ENCODE measurements at places on chromosomes 1 and 21. TPM values are rescaled to one million over a fixed set of nuclear protein-coding genes. Genes with fewer than 3 reads are reported as not detected.

The FLG gene
- total RNA-seq, result not detected

The PIGV gene
- total RNA-seq, result 13.8 TPM

The TMPRSS3 gene
- total RNA-seq, result 15.4 TPM

- no peak overlapping the region for H3K4me3 ChIP-seq
- no peaks in the 10 kb centered on the region for H3K36me3 ChIP-seq
- DNase-seq, result no peak
- no peaks in the 10 kb centered on the region for H3K27me3 ChIP-seq
- no peak overlapping the region for H3K27ac ChIP-seq
- H3K4me1 ChIP-seq, result peaks cover 6% of the 10 kb centered on the region
Observed at GRCh38 chr1:224506141-224506814, 71.7 kb upstream of the WDR26 start.

DNA sequence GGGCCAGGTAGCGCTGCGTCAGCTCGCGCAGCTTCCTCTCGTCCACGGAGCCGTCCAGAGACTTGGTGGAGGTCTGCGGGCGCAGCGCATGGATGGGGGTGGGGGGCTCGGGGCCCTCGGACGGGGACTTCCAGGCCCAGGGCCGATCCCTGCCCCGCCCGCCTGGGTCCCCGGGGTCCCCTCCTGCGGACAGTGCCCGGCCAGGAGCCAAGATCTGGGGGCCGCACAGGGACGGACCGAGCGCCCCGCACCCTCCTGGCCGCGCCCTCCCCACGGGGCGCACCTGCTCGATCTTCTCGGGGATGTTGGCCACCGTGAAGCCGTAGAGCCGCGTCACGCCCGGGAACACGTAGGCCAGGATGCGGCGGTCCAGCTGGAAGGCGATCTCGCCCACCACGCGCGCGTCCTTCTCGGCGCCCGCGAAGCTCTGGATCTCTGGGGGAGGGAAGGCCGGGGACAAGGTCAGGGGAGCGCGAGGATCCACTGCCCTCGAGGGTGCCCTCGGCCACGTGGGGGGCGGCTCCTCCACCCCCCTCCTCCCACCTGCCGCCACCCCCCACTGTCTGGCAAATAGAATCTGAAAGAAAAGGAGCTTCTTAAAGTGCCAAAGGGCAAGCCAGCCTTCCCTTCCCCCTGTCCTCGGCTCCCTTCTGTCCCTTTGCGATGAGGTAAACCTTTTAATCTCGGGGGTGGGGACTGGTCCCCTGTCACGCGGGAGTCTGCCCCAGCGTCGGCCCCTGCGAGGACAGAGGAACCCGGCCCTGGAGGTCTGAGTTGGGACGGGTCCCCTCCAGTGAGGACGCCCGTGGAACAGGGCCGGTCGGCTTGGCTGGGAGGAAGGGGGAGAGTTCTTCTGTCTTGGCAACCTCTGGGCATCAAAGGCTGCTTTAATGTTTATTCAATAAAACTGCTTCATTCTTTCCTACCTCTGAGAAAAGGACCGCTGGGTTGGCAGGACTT, 6.5 kb upstream of the FTCD start:
- H3K27me3 ChIP-seq, result no peaks in the 10 kb centered on the region
- H3K4me1 ChIP-seq, result no peaks in the 10 kb centered on the region
- DNase-seq, result peak; percentile 69

DNA sequence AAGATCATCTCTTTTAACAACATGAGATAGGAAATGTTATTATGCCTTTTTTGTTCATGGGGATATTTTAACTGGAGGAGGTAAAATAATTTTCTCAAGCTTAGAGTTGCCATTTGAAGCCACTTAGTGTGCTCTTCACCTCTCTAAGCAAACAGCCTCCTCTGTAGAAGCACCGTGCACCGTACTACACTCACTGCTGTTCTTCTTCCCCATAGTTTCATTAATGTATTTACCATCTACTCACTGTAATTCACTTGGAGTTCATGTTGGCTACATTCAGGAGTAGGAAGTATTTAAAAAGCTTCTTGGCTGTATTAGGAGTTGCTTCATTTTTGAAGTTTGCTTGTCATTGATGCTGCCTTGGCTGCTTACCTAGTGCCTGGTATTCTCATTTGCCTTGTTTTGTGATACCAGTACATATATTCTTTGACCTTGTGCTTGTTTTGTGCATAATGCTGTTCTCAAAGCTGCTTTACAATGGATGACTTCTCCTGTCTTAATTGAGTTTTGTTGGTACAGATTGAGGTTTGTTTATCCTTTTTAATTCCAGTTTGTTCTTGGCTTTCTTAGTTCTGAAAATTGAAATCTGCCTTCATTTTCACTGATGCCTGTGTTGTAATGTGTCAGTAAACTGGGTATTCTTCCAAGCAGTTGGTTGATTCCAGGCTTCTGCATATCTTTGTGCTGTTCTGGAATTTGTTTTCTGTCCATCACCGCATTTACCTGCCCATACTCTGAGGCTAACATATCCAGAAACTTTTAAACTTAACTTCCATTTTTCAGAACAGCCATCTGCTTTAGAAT, 240.4 kb downstream of the HMCN1 start:
- no peak overlapping the region for H3K4me3 ChIP-seq
- H3K36me3 ChIP-seq, result no peaks in the 10 kb centered on the region
- no peak overlapping the region for H3K27ac ChIP-seq
- no peaks in the 10 kb centered on the region for H3K27me3 ChIP-seq
- H3K4me1 ChIP-seq, result no peaks in the 10 kb centered on the region

DNA sequence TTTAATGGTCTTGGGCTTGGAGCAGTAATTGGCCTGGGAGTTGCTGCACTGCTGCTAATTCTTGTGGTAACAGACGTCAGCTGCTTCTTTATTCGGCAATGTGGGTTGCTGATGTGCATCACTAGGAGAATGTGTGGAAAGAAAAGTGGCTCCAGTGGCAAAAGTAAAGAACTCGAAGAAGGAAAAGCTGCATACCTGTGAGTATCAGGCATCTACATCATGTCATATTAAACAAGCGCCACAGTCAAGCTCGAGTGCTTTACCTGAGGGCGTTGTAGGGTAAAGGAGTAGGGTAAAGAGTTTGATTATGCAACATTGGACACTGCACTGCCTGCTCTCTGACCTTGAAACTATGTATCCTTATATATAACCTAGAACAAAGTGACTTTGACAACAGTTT, 510.6 kb downstream of the NCAM2 start:
- no peak overlapping the region for H3K4me3 ChIP-seq
- H3K36me3 ChIP-seq, result no peaks in the 10 kb centered on the region
- no peak overlapping the region for H3K27ac ChIP-seq
- H3K4me1 ChIP-seq, result no peaks in the 10 kb centered on the region

GRCh38 chr1:114559356-114559755, 22.1 kb downstream of the BCAS2 start:
- H3K36me3 ChIP-seq, result no peaks in the 10 kb centered on the region
- no peaks in the 10 kb centered on the region for H3K4me1 ChIP-seq
- no peaks in the 10 kb centered on the region for H3K27me3 ChIP-seq

DNA sequence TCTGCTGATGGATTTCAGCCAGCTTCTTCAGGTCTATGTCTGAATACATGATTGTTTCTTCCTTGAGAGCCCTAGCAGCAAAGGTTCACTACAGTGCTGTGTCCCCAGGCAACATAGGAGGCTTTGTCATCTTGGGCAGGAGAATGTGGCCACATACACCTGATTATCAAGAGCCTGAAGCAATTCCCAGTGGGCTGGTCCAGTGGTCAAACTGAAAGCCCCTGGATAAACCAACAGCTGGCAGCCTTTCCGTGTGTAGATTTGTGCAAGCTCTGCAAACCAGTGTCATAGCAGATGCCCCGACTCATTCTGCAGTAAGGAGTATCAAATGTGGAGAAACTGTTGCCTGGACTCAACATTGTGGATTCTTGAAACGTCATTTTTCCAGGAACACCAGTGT, 2.3 kb upstream of the GIPC2 start:
- H3K27me3 ChIP-seq, result peaks cover 6% of the 10 kb centered on the region
- H3K27ac ChIP-seq, result no peak overlapping the region
- H3K36me3 ChIP-seq, result no peaks in the 10 kb centered on the region
- DNase-seq, result no peak
- no peaks in the 10 kb centered on the region for H3K4me1 ChIP-seq
- no peak overlapping the region for H3K4me3 ChIP-seq

DNA sequence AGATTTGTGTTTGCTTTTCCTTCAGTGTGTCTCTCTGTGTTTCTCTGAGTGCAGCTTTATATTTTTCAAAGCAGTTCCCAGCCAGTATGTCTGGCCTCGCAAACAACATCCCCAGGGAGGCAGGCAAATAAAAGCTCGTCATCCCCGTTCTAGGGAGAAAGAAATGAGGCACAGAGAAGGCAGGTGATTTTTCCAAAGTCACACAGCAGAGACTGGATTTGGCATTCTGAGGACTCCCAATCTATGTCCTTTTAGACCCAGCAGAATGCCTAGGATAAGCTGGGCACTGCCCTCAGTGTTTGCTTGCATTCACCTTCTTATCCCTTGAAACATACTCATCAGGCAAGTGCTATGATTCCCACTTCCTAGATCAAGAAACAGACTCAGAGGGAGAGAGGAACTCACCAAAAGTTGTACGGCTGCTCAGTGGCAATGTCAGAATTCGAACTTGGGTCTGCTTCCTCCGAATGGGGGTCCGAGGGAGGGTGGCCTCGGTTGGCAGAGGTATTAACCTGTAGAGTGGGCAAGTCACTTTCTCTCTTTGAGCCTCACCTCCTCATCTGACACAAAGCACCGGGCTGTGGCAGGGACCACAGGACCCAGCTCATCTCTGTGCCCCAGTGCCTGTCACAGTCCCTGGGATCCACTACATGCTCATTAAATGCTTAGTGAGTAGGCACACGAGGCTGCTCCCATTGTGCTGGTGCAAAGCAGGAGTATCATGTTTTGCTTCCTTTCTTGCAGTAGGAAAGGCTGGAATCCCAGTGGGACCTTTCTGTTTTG, 4.2 kb downstream of the RAP1GAP start:
- no peak for DNase-seq
- H3K27ac ChIP-seq, result no peak overlapping the region
- peaks cover 9% of the 10 kb centered on the region for H3K4me1 ChIP-seq
- H3K36me3 ChIP-seq, result no peaks in the 10 kb centered on the region
- H3K27me3 ChIP-seq, result peaks cover 2% of the 10 kb centered on the region

DNA sequence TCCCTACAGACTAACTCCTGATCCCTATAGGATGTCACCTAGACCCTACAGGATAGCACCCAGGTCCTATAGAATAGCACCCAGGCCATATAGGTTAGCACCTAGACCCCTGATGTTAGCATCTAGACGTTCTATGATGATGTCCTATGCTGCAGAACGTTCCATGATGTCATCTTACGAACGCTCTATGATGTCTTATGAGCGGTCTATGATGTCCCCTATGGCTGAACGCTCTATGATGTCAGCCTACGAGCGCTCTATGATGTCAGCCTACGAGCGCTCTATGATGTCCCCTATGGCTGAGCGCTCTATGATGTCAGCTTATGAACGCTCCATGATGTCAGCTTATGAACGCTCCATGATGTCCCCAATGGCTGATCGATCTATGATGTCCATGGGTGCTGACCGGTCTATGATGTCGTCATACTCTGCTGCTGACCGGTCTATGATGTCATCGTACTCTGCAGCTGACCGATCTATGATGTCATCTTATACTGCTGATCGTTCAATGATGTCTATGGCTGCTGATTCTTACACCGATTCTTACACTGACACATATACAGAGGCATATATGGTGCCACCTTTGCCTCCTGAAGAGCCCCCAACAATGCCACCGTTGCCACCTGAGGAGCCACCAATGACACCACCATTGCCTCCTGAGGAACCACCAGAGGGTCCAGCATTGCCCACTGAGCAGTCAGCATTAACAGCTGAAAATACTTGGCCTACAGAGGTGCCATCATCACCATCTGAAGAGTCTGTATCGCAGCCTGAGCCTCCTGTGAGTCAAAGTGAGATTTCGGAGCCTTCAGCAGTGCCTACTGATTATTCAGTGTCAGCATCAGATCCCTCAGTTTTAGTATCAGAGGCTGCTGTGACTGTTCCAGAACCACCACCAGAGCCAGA, 9.5 kb downstream of the SON start:
- H3K36me3 ChIP-seq, result peaks cover 44% of the 10 kb centered on the region
- no peak overlapping the region for H3K27ac ChIP-seq
- no peaks in the 10 kb centered on the region for H3K27me3 ChIP-seq
- H3K4me3 ChIP-seq, result no peak overlapping the region
- H3K4me1 ChIP-seq, result no peaks in the 10 kb centered on the region

DNA sequence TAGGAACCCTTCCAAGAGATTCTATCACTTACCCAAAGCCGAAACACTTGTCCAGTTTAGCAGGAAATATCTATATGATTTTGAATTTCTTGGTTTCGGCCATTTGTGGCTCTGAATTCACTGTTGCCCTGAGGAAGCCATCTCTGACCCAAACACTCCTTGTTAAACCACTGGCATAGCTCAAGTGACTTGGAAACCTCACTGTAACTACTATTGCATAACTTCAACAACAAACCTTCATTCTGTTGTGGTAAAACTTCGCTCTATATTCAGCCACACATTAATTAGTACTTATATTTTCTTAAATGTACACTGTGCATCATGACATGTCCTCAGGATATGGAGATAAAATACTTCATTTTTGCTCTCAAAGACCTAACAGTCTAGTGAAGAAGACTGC, 63.2 kb downstream of the ST6GALNAC3 start:
- H3K27me3 ChIP-seq, result no peaks in the 10 kb centered on the region
- DNase-seq, result no peak
- no peak overlapping the region for H3K27ac ChIP-seq
- no peak overlapping the region for H3K4me3 ChIP-seq

DNA sequence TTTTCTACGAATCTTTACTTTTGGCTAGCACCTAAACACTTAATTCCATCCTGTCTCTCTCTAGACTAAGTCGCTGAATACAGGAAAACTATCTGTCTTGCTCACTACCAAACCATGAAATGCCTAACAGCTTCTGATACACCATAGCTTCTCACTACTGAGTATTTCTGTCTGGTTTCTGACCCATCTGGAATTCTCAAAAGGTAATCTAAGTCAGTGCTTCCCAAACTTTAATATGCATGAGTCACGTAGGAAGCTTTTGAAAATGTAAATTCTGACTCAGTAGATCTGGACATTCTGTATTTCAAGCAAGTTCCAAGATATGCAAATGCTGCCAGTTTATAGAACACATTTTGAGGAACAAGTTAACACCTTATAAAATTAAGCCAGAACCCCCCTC, 9.2 kb upstream of the OVGP1 start:
- no peaks in the 10 kb centered on the region for H3K27me3 ChIP-seq
- peaks cover 13% of the 10 kb centered on the region for H3K36me3 ChIP-seq
- no peak overlapping the region for H3K4me3 ChIP-seq
- no peak for DNase-seq

DNA sequence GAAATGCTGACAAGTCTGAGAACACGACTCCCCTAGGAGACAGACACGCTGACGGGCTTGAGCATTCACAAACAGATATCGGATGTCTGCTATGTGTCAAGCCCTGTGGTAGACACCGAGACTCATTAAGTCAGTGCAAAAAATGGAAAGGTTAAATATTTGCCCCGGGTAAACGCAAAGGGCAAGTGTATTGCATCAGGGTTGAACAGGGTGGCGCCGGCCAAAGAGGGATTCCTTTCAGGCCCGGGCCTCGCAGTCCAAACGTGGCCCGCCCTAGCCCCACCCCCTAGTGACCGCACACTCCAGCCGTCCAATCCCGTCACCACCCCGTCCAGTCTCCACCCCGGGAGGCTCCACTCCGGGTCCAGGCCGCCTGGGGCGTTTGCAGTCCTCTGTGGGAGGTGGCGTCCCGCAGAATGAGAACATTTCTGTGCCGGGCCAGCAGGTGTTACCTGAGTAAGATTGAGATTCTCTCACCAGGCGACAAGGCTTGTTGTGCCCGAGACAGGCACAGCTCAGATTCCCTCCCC, 16.3 kb upstream of the TMEM9 start:
- H3K27ac ChIP-seq, result peak overlapping the region; percentile 92
- peak overlapping the region; percentile 72 for H3K4me3 ChIP-seq
- DNase-seq, result peak; percentile 97
- peaks cover 8% of the 10 kb centered on the region for H3K4me1 ChIP-seq
- no peaks in the 10 kb centered on the region for H3K27me3 ChIP-seq

GRCh38 chr1:89950703-89951102, 44.2 kb upstream of the ZNF326 start:
- H3K27me3 ChIP-seq, result no peaks in the 10 kb centered on the region
- H3K4me1 ChIP-seq, result no peaks in the 10 kb centered on the region
- no peak overlapping the region for H3K4me3 ChIP-seq
- DNase-seq, result no peak
- no peaks in the 10 kb centered on the region for H3K36me3 ChIP-seq

Measured in kidney (tissue), 22 donors.